ENCODE measurements at places on chromosomes 12 and 14.
A peak's percentile ranks its signal among the peaks of the same experiment; 100 is the strongest.

GRCh38 chr12:88982694-88983093, 369.6 kb downstream of the DUSP6 start:
- no peak for DNase-seq

GRCh38 chr12:50005175-50005574, 20.1 kb downstream of the RACGAP1 start:
- DNase-seq = no peak

GRCh38 chr14:34668111-34668510, 38.2 kb upstream of the SNX6 start:
- DNase-seq = no peak

- no peak for DNase-seq
These were observed 191.4 kb downstream of the PLCZ1 start for GRCh38 chr12:18546399-18546798.

GRCh38 chr12:95709152-95709551, 81.4 kb downstream of the NTN4 start:
- DNase-seq = no peak

DNA sequence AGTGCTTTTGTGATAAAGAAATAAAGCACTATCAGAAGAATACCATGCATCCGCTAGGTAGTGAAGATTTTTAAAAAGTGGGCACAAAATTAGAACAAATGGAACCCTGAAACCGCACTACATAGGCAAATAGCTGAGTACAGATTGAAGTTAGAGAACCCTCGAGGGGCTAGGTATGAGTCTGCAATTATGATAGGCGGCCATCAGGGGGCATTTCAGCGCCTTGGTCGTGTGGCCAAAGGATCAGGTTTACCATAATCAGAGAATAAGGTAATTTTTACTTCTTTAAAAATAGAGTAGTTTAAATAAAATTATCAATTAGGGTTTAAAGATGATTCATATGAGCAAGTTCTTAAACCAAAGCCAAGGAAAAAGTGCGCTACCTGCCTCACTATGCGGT, 129.8 kb downstream of the TMX1 start:
- peak; percentile 43 for DNase-seq

GRCh38 chr12:116597886-116598285, 38.7 kb downstream of the MAP1LC3B2 start:
- no peak for DNase-seq

DNA sequence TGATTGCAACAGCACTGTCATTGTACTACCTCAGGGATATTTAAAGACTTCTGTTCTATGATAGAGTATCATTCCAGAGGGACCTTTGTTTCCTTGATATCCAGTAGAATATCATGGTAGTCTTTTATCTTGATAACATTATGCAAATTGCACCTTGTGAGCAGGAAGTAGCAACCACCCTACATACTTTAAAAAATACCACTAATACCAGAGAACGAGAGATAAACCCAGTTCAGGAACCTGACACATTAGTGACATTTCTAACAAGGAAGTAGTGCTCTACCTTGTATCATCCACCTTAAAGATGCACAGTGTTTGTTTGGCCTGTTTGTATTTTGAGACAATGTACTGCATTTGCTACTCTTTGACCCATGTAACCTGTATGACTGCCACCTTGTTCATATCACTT, 8.8 kb upstream of the MAP4K5 start:
- DNase-seq = no peak
